ENCODE measurements at places on chromosomes 6 and 20.

- DNase-seq: no peak
Measured at GRCh38 chr20:43564993-43565757, 6.3 kb downstream of the SGK2 start.

DNA sequence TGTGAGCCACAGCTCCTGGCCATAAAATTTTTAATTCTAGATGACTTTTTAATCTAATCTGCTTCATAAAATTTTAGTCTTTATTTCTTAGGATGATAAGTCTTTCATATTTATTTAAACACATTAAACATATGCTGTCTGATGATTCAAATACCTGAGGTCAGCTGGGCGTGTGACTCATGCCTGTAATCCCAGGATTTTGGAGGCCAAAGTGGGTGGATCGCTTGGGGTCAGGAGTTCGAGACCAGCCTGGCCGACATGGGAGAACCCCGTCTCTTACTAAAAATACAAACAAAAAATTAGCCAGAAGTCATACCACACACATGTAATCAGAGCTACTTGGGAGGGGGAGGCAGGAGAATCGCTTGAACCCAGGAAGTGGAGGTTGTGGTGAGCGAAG is 53.1 kb downstream of the RBM24 start:
- DNase-seq: no peak

- DNase-seq: no peak
Measured at GRCh38 chr20:4459081-4459480, 262.6 kb upstream of the PRND start.

GRCh38 chr6:149888093-149888492 is 9.8 kb downstream of the RAET1E start:
- DNase-seq: no peak

- no peak for DNase-seq
Measured at GRCh38 chr6:137982418-137983189, 115.5 kb downstream of the TNFAIP3 start.

GRCh38 chr6:124962639-124963415 is 590 bp downstream of the RNF217 start:
- peak; percentile 72 for DNase-seq

GRCh38 chr20:48892049-48892470 is 29.5 kb upstream of the ARFGEF2 start:
- DNase-seq: no peak

GRCh38 chr6:45922728-45923351 is 92.8 kb downstream of the CLIC5 start:
- DNase-seq: peak; percentile 86

- DNase-seq: no peak
Measured at GRCh38 chr6:134938896-134939295, 11.0 kb downstream of the ALDH8A1 start.

GRCh38 chr20:346640-347316 is at the start of gene NRSN2:
Gene NRSN2 (plus strand): TSS chr20:347111. CDS start chr20:349644, 2,533 bp downstream.
- DNase-seq: peak; percentile 85

Measured in right hindlimb (tissue), 1 donor.